ENCODE measurements at places on chromosomes 6 and 20.

GRCh38 chr20:25461786-25462545 lies 54.5 kb downstream of the GINS1 start:
- no peak for DNase-seq

- DNase-seq: no peak
These were observed 44.6 kb downstream of the HIVEP2 start for GRCh38 chr6:142900227-142900971.

DNA sequence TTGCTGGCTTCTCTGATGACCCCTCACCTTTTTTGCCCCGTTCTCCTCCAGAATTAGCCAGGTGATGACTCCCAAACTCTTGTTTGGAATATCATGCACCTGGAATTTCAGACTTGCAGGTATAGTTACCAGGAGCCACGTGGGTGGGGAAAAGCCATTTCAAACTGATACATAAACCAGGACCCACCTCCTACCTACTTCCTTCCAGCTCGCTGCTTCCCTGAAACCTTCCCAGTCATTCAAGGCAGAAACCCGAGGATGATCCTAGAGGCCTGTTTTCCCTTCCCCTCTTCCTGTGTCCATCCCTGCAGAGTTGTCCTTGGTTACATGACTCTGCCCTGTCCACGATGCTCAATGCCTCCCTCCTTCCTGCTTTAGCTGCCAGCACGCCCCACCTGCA lies 101.9 kb downstream of the MTHFD1L start:
- no peak for DNase-seq

DNA sequence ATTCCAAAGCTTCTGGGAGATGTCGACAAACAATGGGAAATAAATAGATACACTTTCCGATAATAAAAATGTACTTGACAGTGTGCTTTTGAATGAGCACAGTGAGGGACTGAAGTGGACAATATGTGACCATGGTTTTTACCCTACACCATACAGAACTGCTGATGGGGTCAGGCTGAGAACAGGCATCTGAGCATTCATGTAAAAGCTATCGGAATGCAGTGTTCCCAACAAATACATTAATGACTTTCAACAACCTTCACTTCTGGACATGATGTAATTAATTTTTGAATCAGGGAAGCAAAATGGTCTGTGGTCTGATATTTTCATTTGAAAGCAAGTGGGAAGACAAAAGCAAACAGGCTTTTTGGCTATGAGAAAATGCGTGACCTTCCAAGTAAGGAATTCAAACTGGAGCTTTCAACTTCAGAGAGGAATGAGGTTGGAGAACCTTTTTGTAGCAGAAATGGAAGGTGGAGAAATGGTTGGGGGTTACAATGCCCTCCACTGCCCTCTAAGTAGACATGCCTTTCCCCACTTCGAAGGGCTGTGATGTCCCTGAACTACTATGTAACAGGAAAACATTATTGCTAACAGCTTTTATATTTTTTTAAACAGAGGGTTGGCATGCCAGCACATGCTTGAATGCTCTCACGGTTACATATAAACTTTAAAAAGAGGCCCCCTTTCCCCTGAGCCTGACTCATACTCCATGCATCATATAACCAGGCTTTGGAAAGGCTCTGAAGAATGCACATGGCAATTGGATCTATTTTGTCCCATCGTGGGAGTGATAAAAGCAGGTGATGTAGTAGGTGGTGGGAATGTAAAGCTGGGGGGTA lies 203.5 kb upstream of the CITED2 start:
- DNase-seq: peak; percentile 75

DNA sequence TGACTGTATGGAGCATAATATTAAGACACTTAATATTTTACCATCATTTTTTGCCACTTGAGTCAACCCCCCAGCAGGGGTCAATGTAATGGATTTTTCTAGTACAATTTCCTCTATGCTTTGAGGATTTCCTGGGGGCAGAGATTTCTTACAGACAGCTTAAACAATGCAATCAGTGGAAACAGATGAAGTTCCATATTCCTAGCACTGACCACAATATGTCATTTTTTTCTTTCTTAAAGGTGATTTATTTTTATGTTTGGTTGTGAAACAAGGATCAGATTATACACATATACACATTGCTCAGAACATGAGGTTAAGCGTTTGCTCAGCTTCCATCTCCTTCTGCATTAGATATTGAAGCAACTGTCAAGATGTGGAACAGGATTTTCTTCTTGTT lies 82.0 kb upstream of the ID4 start:
- DNase-seq: no peak

DNA sequence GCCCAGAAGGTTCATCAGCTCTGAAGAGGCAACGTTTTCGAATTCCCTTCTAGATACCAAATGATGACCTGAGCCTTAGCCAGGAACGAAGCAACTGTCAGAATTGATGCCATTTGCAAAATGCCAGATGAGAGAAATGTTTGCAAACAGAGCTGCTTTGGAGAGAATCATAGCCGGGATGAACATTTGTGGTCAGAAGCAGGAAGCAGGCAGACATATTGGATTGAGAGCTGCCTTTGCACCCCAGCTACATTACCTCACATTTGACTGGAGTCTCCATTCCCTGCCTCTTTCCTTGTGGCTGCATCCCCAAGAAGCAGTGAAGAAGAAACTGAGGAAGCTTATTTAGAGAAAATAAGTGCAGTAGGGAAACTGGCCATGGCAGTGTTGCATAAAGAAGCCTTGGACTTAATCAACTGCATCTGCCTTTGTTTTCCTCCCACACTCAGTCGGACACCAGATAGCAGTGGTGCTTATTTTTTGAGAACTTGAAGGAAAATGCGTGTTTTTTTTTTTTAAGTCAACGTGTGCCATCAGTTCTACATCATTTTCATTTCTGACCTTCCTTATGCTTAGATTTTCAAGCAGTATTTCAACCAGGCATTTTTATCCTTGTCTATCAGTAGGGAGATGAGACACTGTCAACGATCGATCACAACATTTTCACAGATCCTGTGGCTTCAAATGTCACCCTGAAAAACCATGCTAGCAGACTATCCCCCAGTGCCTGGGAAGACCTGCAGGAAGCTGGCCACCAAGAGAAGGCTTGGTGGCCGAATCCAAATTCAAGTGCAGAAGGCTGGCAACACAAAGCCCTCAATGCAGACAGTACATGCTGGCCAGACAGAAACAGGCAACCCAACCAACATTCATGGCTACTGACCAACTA lies 541.2 kb upstream of the JARID2 start:
- DNase-seq: no peak

DNA sequence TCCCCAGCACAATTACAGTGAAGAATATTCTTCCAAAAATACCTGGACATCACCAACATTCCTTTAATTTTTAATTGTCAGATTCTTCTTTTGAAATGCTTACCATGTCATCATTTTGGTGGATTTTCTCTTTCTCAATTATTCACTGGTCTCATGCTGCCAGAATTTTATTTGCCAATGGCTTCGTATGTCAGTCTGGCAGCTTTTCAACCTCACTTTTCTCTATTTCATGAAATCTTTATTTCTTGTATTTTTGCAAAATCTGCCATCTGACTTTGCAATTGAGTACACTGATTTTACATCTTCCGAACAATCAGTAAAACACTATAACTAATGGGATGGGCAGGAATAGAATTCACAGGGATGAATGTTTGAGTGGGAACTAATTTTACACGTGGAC lies 84.1 kb downstream of the BTBD9 start:
- no peak for DNase-seq

DNA sequence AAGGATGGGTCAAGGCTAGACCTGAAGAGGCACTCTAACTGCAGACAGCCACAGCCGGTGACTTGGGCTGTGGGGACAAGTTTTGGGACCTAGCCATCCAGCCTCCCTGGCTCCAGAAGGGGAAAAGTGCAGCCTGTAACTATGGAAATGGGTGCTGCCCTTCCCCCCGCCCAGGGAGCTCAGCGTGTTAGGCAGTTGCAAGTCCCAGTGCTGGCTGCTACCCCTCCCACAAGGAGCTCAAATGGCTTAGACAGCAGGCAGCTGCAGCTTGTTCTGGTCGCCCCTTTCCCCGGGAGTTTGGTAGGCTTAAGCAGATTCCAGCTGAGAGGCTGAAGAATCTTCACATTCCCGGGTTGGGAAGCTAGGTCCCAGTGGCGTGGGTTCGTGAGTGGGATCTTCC lies 162.6 kb downstream of the FAM83B start:
- DNase-seq: no peak

DNA sequence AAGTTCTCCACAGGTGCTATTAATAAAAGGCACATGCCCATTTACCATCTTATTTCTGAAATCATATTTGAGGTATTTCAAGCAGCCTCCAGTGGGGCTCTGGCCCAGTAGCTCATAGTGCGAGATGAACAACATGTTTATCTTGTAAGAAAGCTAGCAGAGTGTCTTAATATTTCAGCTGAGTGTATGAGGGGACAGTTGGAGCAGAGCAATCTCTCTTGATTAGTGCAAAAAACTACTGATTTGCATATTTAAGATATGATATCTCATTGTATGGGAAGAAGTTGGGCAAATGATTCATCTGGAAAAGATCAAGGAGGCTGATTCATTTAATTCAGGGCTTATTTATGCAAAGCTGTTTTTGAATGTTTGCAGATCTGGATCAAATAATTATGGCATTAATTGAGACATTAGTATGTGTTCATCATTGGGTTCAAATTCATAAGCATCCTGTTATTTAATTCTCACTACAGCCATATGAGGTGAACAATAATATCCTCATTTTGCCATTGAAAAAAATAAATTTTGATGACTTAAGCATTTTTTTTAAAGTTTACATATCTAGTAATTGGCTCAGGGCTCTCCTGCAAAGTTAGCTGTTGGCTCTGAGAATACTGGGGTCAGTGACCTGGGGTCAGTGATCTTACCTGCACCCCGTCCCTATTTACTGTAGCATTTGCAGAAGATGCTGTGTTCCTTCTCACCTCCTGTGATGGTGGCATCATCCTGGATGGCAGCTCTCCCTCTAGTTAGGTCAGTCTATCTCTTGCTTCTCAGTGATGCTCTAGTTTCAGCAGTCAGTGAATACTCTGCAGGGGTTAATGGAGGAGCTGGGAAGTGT lies 24.1 kb upstream of the GCLC start:
- DNase-seq: no peak

Measured in GM04504 (cell line).